ENCODE measurements at places on chromosomes 4 and X. TPM values are rescaled to one million over a fixed set of nuclear protein-coding genes. Genes with fewer than 3 reads are reported as not detected.

The GNPDA2 gene
- total RNA-seq = 28.7 TPM

The LRIT3 gene
- total RNA-seq = not detected

GRCh38 chr4:123588631-123589241, 192.1 kb downstream of the SPRY1 start:
- DNase-seq = no peak

GRCh38 chr4:176874721-176875445, 82.2 kb upstream of the VEGFC start:
- DNase-seq = no peak

DNA sequence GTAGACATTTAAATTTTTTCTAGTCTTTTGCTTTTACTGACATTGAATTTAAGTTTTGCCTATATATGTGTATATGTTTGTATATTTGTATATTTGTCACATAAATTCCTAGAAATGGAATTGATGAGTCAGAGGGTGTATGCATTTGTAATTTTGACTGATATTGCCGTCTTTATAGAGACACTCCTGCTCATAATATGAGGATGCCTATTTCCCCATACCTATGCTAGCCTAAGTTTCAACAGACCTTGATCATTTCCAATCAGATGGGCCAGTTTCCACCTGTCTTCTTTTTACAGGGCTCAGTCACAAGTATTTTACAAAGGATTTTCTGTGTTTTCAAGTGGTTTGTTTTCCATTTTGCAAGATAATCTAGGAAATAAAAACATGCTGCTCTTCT, 10.8 kb downstream of the PDLIM5 start:
- no peak for DNase-seq

DNA sequence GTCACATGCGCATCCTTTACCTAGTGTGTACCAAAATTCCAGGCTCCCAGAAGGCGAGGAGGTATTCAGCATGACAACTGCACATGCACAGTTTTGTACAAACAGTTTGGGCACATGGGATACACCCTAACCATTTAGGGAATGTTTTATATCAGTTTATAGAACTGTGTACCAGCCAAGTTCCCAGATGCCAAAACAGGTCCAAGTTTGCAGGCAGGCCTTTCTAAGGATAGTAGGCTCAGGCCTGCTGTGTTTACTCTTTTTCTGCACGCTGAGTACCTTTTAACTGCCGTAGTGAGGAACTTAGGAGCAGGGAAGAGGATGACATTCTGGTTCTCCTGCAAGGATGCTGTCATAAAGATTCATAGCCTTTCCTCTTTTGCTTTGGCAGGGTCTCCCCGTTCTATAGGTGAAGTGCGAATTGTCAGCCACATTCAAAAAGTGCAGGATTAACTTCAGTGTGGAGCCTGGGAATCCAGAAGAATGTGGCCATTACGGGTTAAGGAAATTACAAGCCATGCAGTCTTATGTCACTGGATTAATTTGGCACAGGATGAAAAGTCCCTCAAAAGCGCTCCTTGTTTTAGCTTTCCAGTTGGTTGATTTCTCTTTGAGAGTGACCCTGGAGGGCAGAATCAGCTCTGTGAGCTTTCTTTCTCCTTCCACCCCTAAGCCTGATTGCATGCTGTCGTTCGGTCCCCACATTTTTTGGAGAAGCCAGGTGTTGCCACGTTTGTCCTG, 259.8 kb downstream of the ARHGAP10 start:
- DNase-seq = no peak

DNA sequence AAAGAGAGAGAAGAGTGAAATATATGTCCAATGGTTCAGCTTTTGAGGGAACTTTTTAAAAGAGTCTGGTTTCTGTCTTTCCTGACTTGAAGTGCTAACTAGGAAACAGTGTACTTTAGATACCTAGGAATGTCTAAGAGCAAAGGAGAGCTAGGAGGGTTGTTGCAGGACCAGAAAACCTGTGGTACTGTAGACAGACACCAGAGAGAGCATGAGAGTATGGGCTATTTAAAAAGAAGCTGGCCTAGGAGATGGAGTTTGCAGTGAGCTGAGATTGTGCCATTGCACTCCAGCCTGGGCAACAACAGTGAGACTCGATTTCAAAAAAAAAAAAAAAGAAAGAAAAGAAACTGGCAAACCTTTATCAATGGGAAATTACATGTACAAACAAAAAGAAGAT, 223.9 kb downstream of the FAT4 start:
- no peak for DNase-seq

DNA sequence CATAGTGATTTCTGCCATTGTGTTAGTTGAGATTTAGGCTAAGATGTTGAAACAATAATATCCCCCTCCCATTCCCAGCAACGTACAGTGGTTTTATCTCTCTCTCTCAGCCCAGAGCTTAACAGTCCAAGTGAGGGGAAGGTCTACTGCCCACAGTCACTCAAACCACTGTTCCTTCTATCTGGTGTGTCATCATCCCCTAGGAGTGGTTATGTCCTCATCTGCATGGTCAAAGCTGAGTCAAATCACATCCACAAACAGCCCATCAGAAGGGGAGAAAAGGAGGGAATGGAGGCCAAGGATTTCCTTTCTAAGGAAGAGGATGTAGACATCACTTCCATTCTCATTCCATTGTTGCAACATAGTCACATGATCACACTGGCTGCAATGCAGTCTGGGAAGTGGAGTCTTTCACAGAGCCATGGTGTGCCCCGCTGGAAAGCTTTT, 42.8 kb upstream of the CHRNA9 start:
- DNase-seq = no peak

GRCh38 chrX:129077424-129078170, 445.7 kb downstream of the SMARCA1 start:
- no peak for DNase-seq
